ENCODE measurements at places on chromosomes 5 and 9.

DNA sequence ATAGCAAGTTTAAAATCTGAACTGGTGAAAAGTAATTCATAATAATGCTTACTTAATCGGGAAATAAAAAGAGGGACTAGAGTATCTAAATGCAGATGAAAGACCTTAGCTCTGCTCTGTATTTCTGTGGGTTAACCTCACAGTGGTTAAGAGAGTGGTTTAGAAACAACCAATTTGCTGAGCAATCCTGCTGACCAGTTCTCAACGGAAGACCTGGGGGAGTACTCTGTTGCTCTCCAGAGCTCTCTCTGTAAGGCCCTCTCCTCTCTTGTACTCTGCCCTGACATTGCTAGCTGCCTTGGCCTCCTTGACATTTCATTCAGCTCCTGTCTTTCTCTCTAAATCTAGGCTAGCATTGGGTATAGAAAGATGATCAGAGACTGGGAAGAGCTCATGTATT lies 1186.6 kb upstream of the SEMA6A start:
- DNase-seq: no peak

DNA sequence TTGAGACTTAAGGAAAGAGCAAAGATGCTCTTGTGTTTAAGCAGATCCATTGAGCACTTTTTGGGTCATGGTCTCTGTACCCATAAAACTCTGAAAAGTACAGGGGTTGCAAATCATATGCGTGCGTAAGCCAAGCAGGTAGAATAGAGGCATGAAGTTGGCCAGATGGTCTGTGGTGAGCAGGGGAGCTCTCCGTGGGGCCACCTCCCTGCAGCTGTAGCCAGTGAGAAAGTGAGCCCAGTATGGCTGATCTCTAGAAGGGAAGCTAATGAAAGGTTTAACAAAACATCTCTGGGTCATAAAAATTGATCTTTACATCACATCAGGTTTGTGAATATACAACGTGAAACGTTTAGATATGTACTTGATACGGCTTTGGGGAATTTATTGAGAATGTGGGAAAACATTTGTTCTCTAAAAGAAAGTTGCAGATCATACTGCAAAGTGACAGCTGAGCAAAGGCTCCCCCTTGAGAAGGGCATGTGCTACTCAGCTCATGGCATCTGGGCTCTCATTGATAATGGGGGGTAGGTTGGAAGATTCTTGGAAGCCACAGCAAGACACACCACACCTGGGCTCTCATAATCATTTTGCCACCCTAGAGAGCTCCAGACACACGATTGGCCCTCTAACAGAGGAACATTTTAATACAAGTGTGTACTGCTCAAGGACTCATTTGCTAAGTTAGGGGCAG lies 30.6 kb downstream of the SH3GL2 start:
- no peak for DNase-seq

DNA sequence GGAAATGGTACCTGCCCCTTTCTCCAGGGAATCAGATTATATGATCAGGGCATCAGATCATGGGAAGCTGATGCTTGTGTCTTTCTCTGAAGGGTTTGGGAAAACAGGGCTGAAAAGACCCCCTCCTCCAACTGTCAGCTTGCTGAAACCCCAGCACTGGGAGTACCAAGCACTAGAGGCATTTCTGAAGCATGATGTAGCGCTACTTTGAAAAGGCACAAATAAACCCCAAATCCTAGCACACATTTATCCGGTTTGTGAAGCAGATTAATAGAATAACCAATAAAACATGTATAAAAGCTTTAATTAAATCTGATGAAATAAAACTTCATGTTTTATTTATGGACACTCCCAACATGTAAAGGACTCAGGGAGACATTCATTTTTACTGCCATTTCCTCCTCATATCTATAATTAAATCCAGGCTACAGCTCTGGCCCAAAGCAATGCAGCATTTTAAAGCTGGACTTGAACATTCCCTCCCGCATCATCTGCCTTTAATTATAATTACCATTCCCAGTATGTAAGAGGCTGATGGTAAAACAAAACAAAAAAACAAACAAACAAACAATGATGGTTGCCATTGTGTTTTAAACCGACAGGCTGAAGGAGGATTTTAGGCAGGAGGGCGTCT lies 298.2 kb upstream of the RFX3 start:
- DNase-seq: no peak

DNA sequence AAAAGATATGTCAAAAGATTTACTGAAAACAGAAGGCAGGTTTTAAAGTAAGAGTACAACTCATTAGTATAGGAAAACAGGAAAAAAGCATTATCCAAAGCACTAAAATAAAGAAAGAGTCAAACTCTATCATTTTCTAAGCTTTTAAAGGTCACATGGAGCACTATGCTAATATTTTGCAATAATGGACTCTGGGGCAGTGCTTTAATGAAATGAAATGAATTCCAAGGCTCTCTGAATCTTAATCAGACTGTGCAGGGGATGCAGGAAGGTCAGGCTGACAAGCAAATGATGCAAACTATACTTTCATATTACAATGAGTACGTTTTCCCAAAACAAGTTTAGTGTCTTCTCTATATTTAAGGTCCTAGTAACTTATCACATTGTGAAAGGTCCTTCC lies 981.9 kb upstream of the DMAC1 start:
- no peak for DNase-seq

DNA sequence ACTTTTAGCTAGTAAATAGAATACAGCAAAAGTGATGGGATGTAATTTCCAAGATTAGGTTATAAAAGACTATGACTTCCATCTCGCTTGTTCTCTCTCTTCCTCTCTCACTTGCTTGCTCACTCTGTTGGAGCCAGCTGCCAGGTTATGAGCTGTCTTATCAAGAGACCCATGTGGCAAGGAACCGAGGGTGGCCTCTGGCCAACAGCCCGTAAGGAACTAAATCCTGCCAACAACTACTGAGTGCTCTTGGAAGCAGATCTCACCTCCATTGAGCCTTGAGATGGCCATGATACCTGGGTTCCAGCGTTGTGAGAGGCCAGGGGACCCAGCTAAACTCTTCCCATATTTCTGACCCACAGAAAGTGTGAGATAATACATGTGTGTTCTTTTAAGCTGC lies 636.1 kb downstream of the ACTL7B start:
- no peak for DNase-seq

GRCh38 chr9:84694248-84694647 lies 24.7 kb downstream of the NTRK2 start:
- DNase-seq: no peak

DNA sequence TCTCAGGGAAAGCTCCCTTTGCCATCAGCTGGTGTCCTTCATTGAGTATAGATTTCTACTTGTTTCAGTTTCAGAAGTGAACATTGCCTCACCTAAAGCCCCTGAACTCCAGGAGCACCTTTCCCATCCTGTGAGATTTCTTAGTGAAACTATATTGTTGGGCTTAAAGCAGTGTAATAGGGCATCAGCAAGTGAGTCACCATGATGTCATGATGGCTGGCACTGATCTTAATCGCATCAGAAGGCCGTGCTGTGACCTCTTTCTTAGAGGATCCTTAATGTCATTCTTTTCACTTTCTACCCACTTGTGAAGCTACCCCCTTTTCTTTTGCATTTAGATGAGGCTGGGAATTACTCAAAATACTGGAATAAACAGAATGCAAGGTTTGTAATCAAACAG lies 401.3 kb downstream of the MTRR start:
- no peak for DNase-seq

DNA sequence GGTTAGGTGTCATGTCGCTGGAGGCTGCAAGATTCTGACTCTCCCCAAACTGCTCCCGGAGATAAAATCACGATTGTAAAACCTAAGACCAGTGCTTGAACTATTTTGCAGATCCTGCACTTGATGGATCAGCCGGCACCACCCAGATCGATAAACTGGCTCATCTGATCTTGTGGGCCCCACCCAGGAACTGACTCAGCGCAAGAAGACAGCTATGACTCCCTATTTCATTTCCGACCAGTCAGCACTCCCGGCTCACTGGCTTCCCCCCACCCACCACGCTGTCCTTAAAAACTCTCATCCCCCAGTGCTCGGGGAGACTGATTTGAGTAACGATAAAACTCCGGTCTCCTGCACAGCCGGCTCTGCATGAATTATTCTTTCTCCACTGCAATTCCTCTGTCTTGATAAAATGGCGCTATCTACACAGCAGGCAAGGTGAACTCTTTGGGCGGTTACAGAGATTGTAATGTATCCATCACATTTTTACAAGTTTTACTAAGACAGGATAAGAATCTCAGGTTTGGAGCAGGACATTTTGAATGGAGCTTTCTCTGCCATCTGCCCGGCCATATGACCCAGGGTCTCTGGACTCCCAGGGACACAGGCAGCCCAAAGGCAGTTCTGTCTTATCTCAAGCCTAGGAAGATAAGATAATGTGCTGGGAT lies 10.6 kb upstream of the PPP1R26 start:
- no peak for DNase-seq

GRCh38 chr5:112996830-112997374 lies 20.3 kb downstream of the DCP2 start:
- no peak for DNase-seq

- no peak for DNase-seq
Measured at GRCh38 chr9:130360672-130361071, 84.1 kb upstream of the ASS1 start.

GRCh38 chr5:72836810-72837209 lies 20.3 kb downstream of the TNPO1 start:
- DNase-seq: no peak

DNA sequence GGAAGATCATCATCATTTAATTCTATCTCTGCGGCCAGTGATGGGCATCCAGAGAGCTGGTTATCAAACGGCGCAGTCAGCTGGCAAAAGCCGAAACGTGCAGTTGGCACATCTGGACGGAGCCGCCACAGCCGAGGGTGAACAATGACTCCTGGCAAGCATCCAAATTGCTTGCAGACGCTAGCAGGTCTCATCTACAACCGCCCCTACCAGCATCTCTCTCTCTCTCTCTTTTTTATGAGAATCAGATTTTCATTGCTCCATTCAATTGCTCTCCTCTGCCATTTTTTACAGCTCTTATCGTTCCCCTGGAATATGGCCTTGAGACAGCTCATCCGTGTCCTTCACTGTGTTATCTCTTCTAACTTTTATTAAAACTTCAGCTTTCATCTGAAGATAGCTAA lies 165.2 kb downstream of the MAPKAP1 start:
- no peak for DNase-seq

DNA sequence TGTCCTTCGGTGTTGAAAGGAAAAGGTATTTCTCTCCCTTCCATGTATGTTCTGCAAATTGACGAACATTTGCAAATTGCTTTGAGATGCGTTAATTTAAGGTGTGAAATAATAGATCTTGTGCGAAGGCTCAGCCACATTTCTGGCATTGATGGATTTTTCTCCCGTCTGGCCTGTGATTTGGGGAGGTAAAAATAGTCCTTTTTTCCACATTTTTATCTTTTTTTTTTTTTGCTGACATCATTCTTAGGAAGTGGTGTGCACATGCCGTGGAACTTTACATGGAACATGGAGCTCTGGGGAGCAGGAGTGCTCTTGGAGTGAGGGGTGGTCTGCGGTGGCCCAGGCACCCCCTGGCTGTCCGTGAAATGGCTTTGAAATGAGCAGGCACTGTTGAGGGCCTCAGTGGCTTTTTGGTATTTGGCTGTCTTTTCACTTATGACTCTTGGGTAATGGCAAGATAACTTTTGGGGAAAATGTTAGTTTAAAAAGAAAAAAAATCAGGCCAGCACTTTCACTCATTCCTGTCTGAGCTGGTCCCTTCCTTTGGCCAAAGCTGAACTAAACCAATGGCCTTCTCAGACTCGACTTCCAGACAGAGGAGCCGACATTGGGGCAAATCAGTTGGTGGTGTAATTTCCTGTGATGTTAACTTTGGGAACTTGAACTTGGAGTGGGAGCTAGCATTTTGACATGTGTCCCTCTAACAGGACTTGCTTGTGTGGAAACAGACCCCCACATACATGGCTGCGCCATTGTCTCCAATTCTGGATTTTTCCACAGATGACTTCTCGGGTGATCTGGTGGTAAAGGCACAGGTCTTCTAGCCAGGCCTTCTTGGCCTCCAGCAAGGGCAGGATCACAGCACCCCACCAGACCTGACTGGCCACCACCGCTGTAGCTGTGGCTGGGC lies 4.2 kb downstream of the NEK6 start:
- DNase-seq: no peak

GRCh38 chr9:136492978-136493522 lies 10.2 kb upstream of the SEC16A start:
- no peak for DNase-seq

DNA sequence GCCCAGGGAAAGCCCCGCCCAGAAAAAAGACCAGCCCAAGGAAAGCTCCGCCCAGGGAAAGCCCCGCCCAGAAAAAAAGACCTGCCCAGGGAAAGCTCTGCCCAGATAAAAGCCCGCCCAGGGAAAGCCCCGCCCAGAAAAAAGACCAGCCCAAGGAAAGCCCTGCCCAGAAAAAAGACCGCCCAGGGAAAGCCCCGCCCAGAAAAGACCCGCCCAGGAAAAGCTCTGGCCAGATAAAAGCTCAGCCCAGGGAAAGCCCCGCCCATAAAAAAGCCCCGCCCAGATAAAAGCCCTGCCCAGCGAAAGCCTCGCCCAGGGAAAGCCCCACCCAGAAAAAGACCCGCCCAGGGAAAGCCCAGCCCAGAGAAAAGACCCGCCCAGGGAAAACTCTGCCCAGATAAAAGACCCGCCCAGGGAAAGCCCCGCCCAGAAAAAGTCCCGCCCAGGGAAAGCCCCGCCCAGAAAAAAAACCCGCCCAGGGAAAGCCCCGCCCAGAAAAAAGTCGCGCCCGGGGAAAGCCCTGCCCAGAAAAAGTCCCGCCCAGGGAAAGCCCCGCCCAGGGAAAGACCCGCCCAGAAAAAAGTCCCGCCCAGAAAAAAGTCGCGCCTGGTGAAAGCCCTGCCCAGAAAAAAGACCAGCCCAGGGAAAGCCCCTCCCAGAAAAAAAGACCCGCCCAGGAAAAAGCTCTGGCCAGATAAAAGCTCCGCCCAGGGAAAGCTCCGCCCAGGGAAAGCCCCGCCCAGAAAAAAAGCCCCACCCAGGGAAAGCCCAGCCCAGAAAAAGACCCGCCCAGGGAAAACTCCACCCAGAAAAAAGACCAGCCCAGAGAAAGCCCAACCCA lies 11.9 kb downstream of the GRIN1 start:
- no peak for DNase-seq

- no peak for DNase-seq
Measured at GRCh38 chr9:11194246-11194645, 581.4 kb upstream of the PTPRD start.

- no peak for DNase-seq
Measured at GRCh38 chr9:35868933-35869332, 1.3 kb downstream of the OR13J1 start.

GRCh38 chr5:124371111-124371706 lies 375.2 kb downstream of the ZNF608 start:
- no peak for DNase-seq

DNA sequence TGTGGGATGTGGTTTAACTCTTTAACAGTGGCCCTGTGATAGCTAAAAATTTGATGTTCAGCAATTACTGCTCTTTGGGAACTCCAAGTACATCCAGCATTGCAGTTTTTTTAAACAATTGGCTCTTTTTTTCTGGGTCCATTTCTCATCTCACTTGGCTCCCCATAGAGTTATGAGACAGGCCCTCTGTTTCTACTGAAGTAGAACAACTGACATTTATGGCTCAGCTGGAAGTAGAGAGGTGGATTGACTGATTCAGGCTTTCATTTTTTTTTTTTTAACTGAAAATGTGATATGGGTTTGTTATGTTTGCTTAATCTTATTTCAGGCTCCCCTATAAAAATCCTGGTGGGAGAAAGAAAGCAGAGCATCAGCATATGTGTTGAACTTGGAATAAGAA lies 96.6 kb upstream of the CD180 start:
- no peak for DNase-seq

GRCh38 chr9:5479994-5480694 lies 29.8 kb downstream of the CD274 start:
- DNase-seq: no peak

- no peak for DNase-seq
Measured at GRCh38 chr9:114894206-114894605, 36.2 kb downstream of the TNFSF8 start.
